Stimulated activated CD4-positive, alpha-beta T cell treated with anti-CD3 and anti-CD28 coated beads, Interleukin-15, amount 100 ng/mL, for 24 hours (primary cell): ENCODE measurements at places on chromosomes 13 and 19.

GRCh38 chr13:113651511-113652403 is 6.2 kb downstream of the ATP4B start:
- DNase-seq = no peak

- no peak for DNase-seq
These were observed 9.5 kb upstream of the SUPT20H start for GRCh38 chr13:37068962-37069361.

GRCh38 chr19:32580353-32580900 is 563 bp upstream of the PDCD5 start:
- DNase-seq = no peak

- no peak for DNase-seq
These were observed 103.7 kb downstream of the AKAP11 start for GRCh38 chr13:42375663-42376062.
